Stimulated activated CD4-positive, alpha-beta T cell treated with anti-CD3 and anti-CD28 coated beads, Interleukin-1b, Interleukin-23, amount 100 ng/mL, for 1 hour (primary cell): ENCODE measurements at places on chromosomes 4 and X.

GRCh38 chrX:21509912-21510311 lies 135.7 kb downstream of the CNKSR2 start:
- no peak for DNase-seq

GRCh38 chr4:169220447-169220846 lies 50.3 kb downstream of the SH3RF1 start:
- no peak for DNase-seq

- DNase-seq, result no peak
These were observed 87.8 kb upstream of the BMP2K start for GRCh38 chr4:78688366-78688765.

DNA sequence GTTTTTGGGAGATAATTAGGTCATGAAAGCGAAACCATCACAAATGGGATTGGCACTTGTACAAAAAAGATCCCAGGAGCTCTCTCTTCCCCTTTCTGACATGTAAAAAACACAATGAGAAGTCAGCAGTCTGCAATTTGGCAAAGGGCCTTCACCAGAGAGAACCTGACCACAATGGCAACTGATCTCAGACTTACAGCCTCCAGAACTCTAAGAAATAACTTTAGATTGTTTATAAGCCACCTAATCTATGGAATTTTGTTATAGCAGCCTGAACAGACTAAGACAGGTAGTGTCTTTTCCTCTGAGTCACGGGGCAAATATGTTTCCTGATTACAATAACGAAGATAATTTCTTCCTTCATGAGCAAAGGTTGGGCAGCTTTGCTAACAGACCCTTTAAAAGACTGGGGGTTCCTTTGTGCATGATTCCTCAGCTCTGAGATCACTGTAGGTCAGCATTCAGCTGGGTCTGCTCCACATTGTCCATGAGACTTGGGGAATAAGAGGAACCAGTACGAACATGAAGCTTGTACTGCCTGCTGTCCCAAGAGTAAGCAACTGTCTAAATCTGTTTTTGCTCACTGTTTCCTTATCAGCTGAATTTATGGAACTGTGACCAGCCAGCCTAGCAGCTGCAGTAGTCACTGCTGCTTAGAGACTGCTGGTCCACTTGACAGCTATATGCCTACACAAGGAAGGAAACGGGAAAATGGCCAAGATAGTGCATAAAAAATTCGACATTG lies 191.6 kb downstream of the ANAPC10 start:
- no peak for DNase-seq

- DNase-seq, result no peak
These were observed 58.4 kb upstream of the TET2 start for GRCh38 chr4:105088110-105088879.

- DNase-seq, result no peak
These were observed 5.6 kb downstream of the SEPTIN11 start for GRCh38 chr4:76955182-76955581.

DNA sequence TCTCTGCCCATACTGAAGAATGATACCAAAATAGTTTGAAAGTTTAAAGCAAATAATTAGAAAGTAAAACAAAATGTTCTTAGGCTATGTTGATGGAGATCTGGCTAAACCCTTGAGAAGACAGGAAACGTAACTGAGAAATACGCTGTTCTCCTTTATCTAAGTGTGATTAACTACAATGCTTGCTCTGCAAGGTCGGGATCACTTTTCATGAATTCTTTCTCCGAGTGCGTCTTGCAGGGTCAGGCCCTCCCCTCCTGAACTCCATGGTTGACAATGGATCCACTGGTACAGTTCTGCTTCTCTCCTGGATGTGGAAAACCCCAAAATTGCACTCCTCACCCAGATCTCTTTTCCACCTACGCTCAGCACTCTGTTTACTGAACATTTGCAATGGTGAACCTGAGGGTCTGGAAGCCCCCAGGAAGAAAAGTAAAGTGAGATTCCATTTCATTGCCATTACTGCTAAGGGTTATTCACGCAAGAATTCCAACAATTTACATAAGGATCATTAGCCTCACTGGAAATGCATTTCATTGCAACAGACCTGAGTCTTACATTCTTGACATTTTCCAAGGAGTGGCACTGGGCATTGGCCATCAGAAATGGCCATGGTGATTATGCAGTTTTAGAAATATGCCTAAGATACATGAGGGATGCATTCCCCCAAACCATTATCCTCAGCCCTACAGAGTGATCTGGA lies 24.6 kb upstream of the WWC2 start:
- DNase-seq, result no peak

DNA sequence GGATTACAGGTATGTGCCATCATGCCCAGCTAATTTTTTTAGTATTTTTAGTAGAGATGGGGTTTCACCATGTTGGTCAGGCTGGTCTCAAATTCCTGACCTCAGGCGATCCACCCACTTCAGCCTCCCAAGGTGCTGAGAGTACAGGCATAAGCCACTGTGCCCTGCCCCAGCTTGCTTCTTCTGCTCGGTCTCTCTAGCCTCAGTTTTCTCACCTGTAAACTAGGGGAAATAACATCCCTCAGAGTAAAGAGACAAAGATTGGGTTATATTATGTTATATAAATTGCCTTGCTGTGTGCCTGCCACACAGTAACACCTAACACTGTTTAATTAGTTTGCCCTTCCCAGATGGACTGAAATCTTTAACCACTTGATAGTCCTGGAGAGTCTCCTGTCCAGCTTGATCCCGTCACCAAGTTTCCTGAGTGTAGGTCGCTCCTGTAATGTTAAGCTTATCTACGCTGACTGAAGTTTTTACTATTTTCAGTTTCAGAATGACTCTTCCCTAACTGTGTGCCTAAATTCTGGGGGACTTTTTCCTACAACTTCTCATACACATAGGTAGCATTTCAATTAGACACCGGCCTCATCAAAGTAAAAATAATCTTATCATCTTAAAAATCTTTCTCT lies 412.7 kb upstream of the TENM3 start:
- DNase-seq, result no peak

DNA sequence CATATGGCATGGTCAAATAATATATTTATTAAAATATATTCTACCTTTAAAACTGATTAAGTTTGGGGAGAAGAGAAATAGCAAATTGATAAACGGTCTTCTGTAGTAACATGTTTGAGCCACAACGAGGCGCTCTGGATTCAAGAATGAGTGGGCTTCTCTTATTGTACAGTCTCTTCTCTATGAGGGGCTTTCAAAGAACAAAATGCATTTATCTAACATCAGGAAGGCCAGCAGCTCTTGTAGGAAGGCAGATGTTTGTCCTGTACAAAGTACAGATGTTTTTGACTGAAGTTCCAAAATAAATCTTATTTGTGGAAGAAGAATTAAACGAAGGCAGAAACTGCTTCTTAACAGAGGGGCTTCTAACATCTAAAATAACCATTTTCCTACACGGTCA lies 153.6 kb downstream of the RASL11B start:
- DNase-seq, result no peak
